Left ventricle myocardium superior (tissue), 1 donor: ENCODE measurements at places on chromosomes 2 and 18.

GRCh38 chr2:24493713-24494112 lies 2.7 kb downstream of the NCOA1 start:
- no peak for DNase-seq

DNA sequence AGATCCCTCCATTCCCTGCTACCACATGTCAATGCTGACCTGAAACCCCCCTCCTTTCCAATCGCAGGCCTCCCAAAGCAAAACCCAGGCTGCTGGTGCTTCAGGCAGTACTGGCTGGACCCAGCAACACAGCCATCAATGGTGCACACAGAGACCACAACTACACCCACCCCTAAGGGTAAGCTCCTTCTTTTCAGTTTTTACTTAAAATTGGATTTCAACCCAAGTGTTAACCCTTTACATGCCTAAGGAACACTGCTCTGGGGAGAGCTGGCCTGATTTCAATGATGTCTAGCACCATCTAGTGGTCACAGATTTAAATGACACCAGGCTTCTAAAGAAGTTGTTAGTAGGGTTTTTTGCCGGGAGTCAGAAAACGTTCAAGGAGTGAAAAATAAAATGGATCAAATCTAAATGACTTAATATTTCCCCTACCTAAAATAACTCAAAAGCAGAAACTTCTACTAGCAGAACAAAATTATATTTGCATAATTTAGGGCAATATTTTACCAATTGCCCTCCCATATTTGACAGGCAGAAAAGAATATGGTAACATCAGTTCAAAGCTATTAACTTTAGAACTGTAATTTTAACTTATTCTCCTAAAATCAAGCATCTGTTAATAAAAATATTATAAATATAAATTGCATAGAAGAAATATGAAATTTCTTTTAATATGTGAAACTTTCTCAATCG lies 24.6 kb downstream of the FECH start:
- no peak for DNase-seq

- no peak for DNase-seq
Observed at GRCh38 chr18:11150271-11150615, 874 bp upstream of the PIEZO2 start.

GRCh38 chr2:151782378-151783132 lies 45.7 kb downstream of the ARL5A start:
- DNase-seq = no peak

DNA sequence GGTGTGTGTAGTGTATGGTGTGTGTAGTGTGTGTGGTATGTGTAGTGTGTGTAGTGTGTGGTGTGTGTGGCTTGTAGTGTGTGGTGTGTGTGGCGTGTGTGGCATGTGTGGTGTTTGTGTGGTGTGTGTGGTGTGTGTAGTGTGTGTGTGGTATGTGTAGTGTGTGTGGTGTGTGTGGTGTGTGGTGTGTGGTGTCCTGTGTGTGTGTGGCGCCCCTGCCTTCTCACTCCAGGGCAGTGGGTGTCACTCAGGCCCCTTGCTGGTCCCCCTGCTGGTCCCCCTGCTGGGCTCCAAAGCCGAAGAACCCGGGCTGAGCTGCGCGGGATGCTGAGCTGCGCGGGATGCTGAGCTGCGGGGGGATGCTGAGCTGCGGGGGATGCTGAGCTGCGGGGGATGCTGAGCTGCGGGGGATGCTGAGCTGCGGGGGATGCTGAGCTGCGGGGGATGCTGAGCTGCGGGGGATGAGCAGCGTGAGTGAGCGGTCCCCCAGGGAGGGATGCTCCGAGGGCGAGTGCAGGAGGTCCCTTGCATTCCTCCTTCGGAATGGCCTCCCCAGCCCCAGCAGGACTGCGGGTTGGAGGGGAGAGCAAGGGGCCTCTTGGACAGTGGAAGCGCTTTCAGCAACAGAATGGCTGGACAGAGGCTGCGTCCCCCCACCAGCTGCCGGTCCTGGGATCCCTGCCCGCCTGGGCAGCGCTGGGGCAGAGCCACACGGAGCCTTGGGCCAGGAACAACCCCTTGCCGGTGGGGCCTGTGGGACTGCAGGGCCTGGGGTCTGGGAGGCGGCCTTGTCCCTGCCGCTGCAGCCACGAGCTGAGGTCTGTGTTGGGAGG lies 3.4 kb upstream of the RTP5 start:
- DNase-seq = peak; percentile 23

DNA sequence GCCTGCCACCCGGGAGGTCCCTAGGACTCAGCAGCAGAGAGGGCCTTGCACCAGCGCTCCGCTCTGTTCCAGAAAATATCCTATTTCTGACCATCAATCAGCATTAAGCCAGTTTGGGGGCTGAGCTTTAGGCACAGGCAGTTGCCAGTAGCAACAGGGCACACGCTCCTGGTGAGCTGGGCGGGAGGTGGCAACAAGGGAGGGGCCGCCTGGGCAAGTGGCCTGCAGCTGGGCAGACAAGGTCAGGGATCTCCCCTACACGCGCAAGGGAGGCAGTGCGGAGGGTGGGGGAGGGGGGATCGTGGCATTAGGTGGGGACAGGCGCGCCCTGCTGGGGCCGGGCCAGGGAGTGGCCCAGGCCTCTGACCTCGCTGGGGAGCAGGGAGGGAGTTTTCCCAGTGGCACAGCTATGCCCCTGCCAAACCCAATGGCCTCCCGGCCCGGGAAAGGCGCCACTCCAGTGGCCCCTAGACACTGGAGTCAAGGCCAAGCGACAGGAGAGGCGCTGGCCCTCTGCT lies 302.8 kb downstream of the NCKAP5 start:
- DNase-seq = peak; percentile 70

DNA sequence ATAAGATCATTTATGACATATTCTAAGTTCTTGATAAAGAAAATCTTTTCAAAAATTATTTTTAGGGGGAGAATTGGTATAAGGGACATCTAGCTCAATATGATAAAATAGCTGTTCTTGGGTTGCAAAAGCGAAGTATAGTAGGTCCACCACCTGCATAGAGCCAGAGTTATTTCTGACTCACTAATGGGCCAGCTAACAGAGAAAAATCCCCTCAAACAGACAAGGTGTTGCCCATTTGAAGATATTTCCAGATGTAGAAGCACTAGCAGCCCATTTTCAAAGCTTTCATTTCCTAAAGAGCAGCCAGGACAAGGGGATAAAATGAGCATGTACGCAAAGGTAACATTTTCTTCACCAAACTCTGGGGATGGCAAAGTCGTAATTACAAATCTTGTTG lies 165.7 kb upstream of the FN1 start:
- DNase-seq = no peak

GRCh38 chr18:32478807-32479206 lies 8.1 kb upstream of the GAREM1 start:
- DNase-seq = no peak

- no peak for DNase-seq
Observed at GRCh38 chr18:54100920-54101470, 123.5 kb downstream of the MBD2 start.
